ENCODE measurements at places on chromosomes 2 and 18.

DNA sequence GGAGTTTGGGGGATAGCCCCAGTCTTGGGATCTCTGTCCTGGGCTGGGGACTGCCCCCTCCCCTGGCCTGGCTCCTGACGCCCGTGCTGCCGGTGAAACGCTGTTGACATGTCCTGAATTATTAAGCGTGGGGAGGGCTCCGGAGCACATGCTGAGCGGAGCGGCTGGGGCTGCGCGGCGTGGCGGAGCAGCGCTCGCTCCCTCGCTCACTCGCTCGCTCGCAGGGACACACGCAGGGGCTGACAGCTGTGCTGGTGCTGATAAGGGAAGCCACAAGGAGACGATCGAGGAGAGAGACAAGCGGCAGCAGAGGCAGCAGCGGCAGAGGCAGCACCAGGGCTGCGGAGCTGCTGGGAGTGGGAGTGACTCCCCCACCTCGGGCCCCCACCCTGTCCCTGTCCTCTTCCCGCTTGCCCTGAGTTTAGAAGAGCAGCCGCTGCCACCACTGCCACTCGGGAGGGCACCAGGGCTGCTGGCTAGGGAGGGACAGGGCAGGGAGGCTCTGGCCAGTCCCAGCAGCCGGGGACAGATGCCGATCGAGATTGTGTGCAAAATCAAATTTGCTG is at the start of gene ASIC4:
ASIC4 (plus strand) TSS at position 287 of the 566 bp plus-strand sequence; CDS start at position 530, 243 bp downstream.
- DNase-seq = no peak

DNA sequence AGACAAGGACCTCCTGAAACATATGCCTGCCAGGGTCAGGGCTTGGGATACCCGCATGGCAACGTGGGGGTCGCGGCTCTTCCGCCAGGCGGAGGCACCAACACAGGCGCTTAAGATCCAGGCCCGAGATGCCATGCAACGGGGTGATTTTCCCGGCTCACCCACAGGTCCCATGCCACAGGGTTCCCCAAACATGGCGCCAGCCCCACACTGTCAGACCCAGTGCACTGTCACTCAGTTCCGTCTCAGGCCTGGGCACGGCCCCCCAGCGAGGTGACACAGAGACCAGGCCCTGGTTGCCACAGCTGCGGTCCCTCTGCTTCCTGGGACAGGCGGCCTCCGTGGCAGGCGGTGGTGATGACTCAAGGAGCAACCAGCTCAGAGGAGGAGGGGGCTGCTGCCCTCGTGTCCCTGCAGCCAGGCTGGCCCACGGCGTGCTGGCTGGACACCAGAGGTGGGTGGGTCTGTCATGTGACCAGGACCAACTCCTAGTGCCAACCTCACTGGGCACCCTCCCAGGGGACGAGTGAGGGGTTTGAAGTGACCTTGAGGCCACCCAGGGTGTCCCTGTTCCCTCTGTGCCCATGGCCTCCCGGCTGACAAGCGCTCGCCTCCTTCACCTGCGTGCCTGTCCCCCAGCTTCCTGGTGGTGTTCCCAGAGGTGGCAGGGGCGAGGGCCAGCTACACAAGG is 4.9 kb downstream of the PDCD1 start:
- no peak for DNase-seq

GRCh38 chr2:25972049-25972823 is 10.1 kb downstream of the KIF3C start:
- no peak for DNase-seq

DNA sequence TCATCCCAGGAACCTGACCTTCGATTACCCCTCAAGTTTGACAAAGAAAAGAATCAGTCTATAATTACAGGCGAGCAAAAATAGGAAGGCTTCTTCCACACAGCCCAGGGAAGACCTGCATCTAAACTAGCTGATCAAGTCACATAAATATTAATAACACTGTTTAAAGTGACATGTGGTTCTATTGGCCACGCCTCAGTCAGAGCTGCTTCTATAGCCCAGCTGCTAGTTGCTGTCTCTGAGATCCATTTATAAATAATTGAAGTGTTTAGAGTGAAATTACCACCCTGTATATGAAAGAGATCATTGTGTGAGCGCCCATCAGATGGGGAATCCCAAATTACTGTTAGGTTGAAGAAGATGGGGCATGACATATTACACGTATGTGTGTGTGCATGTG is 426.0 kb downstream of the CDH2 start:
- DNase-seq = no peak

DNA sequence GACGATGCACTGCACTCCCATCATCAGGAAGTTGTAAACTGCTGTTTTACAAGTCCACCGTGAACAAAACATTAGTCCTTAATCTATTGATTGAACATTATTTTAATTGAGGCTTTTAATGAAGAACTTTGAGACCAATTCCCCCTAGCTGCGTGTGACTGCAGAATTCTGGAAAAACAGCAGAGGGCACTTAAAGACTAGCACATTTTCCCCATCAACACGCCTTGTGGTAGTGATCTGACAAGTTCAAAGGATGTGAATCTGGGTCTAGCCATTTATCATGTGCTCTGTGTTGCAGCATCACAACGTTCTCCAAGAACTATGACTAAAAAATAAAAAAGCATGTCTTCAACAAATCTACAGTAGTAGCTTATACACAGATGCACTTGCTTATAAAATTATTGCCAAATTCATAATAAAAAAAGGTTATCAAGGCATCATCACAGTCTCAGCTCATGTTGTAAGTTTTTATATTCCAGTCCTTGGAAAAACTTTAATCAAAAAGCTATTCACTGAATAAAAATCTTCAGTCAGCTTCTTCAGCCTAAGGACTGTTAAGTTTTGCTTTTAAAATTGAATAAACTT is 35.8 kb downstream of the SKOR2 start:
- DNase-seq = no peak

DNA sequence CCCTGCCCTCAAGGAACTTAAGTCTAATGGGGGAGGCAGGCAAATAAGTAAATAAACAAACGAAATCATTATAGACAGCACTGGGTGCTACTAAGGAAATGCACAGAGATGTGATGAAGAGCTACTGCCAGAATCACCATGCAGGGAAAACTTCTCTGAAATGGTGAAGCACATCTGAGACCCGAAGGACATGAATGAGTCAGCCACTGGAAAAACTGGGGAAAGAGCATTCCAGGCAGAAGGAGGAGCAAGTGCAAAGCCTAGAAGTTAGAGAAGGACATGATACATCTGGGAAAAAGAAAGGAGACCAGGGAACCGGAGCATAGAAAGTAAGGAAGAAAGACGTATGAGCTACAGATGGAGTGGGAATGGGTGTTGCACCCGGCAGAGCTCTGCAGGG is 56.8 kb downstream of the TGFA start:
- no peak for DNase-seq

- DNase-seq = no peak
Observed at GRCh38 chr2:19673213-19673791, 228.5 kb downstream of the TTC32 start.

GRCh38 chr2:38315707-38316333 is 61.3 kb downstream of the ATL2 start:
- no peak for DNase-seq

- peak; percentile 6 for DNase-seq
Observed at GRCh38 chr2:105072039-105072438, 34.2 kb downstream of the MRPS9 start.

- no peak for DNase-seq
Observed at GRCh38 chr2:75311993-75312392, 112.7 kb upstream of the TACR1 start.

DNA sequence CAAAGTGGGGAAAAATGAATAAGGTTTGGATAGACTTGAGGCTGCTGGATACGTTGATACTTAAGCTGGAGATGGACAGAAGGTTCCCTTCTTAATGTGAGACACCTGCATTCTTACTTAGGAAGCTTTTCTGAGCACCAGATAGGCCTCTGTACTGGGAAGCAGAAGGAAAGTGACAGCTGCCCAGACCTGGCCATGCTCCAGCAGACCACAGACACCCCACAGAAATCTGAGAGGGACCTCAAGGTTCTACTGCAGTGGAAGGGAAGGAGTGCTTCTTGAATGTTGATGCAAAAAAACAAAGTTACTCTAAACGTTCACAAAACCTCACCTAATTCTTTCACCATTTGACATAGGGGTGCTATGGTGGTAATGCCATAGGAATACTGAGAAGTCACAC is 642.1 kb upstream of the ID2 start:
- DNase-seq = no peak

GRCh38 chr18:48826271-48826670 is 124.5 kb downstream of the SMAD7 start:
- no peak for DNase-seq

- DNase-seq = no peak
Observed at GRCh38 chr2:101752716-101753616, 55.5 kb downstream of the MAP4K4 start.

DNA sequence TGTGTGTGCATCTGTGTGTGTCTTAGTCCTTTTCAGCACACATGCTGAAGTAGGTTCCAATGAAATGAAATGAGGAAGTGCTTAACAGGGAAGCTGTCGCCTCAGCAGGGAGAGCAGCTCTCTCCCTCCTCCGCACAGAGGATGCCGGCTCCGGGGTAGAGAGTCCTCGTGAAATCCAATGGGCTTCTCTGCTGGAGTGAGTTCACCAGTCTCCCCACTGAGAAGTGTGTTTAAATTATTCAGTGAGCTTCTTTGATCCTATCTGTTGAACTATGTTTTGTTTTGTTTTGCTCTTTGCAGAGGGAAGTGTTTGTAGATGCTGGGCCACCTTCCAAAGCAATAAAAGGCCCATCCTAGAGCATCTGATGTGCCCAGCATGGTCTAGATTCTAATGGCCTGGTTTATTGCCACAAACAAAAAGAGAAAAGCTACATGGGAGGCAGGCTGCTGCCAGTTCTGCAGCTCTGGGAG is 6.7 kb downstream of the PPP1R7 start:
- no peak for DNase-seq

DNA sequence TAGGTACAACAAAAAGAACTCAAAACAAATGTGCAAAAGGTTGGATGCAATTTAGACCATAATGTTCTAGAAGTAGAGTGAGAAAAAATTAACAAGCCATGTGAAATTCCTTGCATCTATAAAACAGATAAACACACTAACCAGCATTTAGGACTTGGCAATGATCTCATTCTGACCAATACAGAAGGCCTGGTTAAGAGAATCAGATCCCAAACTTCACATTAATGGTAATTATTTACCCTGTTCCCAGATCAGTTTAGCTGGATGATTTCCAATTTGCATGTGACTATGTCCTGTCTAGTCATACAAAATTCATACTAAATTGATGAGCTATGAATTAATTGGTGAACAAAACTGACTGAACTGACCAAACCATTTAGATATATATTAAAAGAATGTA is 98.4 kb upstream of the FIGN start:
- no peak for DNase-seq
